ENCODE measurements at places on chromosomes 3 and 15.

GRCh38 chr3:180048103-180048502, 11.4 kb upstream of the PEX5L start:
- DNase-seq = peak; percentile 74
- no peaks in the 10 kb centered on the region for H3K27me3 ChIP-seq
- H3K4me1 ChIP-seq = peaks cover 12% of the 10 kb centered on the region

GRCh38 chr3:8887435-8888300, 75.6 kb downstream of the RAD18 start:
- no peak overlapping the region for H3K27ac ChIP-seq
- H3K4me3 ChIP-seq = no peak overlapping the region
- DNase-seq = no peak
- H3K4me1 ChIP-seq = no peaks in the 10 kb centered on the region
- peaks cover 54% of the 10 kb centered on the region for H3K36me3 ChIP-seq

DNA sequence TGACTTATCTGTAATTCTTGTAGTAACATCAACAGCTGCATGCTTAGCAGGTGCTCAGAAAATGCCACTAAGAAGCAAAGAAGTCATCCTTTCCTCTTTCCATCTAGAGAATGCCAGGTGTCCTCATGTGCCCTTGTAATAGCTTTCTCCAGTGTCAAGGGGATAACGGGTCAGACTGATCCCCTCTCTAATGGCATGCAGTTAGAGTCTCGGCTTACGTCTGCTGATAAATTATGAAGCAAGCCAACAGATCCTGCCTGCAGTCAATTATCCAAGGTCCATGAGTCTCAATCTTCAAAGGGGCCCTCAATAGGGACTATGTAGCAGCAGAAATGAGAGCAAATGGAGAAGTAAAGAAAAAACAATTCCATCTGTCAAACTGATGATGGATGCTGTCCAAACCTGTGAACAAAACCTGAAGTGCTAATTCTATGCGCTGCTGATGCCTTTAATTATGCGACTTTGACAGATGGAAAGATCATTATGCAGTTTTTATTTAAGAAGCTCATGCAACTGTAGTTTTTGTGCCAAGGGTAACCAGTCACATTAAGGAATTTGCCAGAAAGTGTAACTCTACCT, 162.8 kb upstream of the PEX5L start:
- H3K4me1 ChIP-seq = no peaks in the 10 kb centered on the region
- no peak overlapping the region for H3K4me3 ChIP-seq
- no peaks in the 10 kb centered on the region for H3K27me3 ChIP-seq
- H3K36me3 ChIP-seq = no peaks in the 10 kb centered on the region
- no peak for DNase-seq

DNA sequence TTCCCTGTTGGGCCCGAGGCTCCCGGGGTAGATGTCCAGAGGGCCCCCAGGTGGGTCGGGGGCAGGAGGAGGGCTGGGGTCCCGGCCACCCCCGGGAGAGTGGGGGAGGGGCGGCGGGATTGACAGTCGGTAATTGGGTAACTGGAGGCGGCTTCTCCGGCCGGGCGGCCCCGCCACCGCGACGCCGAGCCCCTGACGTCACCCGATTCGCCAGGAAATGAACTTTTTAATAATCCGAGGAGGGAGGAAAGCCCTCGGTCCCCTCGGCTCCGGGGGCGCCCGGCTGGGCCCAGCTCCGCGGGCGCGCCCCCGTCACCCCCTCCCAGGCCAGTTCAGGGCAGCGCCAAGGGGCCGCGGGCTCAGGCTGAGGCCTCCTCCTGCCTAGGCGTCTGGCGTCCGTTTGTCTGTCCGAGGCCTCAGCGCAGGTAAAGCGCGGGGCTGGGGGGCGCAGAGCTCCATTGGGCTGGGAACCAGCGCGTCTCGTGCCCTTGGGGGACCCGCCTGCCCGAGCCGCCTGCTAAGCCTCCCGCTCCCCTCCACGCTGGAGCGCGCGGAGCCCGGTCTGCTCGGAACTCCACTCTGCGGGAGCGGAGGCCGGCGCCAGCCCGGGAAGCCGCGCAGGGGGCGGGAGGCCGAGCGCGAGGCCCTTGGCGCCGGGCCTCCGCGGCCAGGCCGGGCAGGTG, 3.9 kb downstream of the GATA2 start:
- H3K36me3 ChIP-seq = no peaks in the 10 kb centered on the region
- no peak overlapping the region for H3K4me3 ChIP-seq
- no peak overlapping the region for H3K27ac ChIP-seq
- H3K27me3 ChIP-seq = no peaks in the 10 kb centered on the region
- no peaks in the 10 kb centered on the region for H3K4me1 ChIP-seq

- DNase-seq = no peak
- no peak overlapping the region for H3K4me3 ChIP-seq
Observed at GRCh38 chr3:11212784-11213183, 58.5 kb downstream of the HRH1 start.

DNA sequence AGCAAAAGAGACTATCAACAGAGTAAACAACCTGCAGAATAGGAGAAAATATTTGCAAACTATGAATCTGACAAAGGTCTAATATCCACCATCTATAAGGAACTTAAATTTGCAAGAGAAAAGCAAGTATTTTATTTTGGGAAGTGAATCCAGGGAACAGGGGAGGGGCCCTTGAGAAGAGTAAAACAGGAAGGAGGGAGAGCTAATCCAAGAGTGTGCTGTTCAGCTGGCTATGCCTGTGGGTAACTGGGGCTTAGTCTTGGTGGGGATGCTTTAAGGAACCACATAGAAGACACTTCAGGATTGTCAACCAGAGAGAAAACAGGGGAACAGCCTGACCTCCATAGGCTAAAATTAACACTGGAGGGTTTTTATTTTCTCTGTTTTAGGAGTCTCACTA, 3.9 kb upstream of the HHLA2 start:
- no peaks in the 10 kb centered on the region for H3K4me1 ChIP-seq
- no peak overlapping the region for H3K27ac ChIP-seq
- H3K4me3 ChIP-seq = no peak overlapping the region
- no peaks in the 10 kb centered on the region for H3K36me3 ChIP-seq
- DNase-seq = no peak

GRCh38 chr3:34260271-34261000, 462.0 kb downstream of the PDCD6IP start:
- no peak overlapping the region for H3K27ac ChIP-seq
- DNase-seq = peak; percentile 74
- H3K36me3 ChIP-seq = no peaks in the 10 kb centered on the region
- H3K4me1 ChIP-seq = peaks cover 53% of the 10 kb centered on the region
- no peak overlapping the region for H3K4me3 ChIP-seq

DNA sequence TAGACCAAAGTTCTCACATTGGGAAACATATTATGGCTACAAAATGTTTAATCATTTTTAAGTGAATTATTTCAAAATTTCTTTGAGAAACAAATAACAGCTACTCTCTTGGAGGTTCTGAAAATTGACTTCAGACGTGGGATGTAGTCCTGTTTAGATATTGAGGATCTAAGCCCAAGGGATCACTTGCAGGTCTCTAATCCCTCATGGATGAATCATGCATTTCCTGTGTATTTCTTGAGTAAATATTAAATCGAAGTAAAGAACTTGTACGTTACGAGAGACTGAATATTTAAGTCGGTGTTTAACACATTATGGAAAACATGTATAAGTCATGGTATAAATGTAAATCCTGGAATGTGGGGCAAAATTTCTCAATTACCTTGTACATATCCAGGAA, 119.8 kb downstream of the EPHA3 start:
- no peaks in the 10 kb centered on the region for H3K27me3 ChIP-seq
- H3K27ac ChIP-seq = no peak overlapping the region

DNA sequence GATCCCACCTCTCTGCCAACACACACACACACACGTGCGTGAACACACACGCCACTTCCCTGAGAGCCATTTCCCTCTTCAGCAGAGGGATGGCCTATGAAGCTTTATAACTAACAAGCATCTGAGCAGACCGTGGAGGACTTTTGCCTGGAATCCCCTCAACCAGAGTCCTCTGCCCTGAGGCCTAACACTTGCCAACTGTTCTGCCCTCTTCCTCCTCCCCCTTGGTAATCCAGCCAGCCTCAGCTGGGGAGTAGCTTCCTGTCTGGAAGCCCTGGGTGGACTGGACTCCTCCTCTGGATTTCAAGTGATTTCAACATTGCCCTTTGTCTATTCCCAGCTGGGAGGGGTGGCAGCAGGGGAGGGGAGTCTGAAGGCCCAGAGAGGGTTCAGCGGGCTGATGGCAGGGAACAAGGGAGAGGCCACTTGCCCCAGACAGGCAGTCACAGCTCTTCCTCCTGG, 68.4 kb upstream of the HACD2 start:
- no peak for DNase-seq
- no peak overlapping the region for H3K4me3 ChIP-seq
- H3K36me3 ChIP-seq = no peaks in the 10 kb centered on the region
- H3K27ac ChIP-seq = no peak overlapping the region

- no peak overlapping the region for H3K27ac ChIP-seq
- no peak overlapping the region for H3K4me3 ChIP-seq
- no peaks in the 10 kb centered on the region for H3K36me3 ChIP-seq
- H3K27me3 ChIP-seq = 0 out of 2 replicates have a peak, but pooled peaks cover 2% of the 10 kb centered on the region
Observed at GRCh38 chr15:86278586-86278985, 198.9 kb downstream of the AGBL1 start.

GRCh38 chr3:119245778-119246177, 5.1 kb upstream of the B4GALT4 start:
- no peaks in the 10 kb centered on the region for H3K27me3 ChIP-seq
- H3K4me1 ChIP-seq = peaks cover 6% of the 10 kb centered on the region
- H3K36me3 ChIP-seq = no peaks in the 10 kb centered on the region
- no peak overlapping the region for H3K27ac ChIP-seq
- DNase-seq = no peak

GRCh38 chr3:58132850-58133249, 77.9 kb downstream of the DNASE1L3 start:
- H3K27ac ChIP-seq = no peak overlapping the region
- no peaks in the 10 kb centered on the region for H3K36me3 ChIP-seq
- no peak overlapping the region for H3K4me3 ChIP-seq
- H3K4me1 ChIP-seq = no peaks in the 10 kb centered on the region

DNA sequence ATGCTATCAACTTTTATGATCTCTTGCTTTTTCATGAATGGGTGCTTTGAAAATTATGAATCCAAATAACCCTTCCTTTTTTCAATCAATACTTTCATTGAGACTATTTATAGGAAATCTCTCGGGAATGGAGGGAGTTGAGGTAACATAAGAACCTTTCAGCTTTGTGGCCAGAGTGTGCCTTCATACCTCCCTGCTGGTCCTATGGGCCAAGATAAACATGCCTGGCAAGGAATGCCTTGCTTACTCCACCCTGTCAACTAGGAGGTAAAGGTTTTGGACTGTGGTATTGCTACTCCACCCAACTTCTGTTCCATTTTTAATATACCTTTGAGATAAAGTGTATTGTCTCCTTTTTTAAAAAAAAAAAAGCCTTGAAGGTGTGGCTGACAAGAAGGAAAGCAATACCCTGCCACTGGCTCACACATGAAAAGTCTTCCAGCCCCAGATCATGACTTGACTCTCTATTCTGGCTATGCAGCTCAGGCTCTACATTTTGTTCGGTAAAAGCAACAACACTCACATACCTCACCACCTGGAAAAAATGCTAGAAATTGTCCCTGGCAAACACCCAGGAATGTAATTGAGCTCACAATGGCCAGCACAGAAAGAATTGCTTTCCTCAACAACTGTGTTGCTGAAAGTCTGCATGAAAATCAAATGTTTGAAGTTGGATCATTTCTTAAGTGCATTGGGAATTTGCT, 35.8 kb downstream of the COL8A1 start:
- H3K4me3 ChIP-seq = no peak overlapping the region
- no peak overlapping the region for H3K27ac ChIP-seq
- no peak for DNase-seq
- H3K27me3 ChIP-seq = no peaks in the 10 kb centered on the region
- no peaks in the 10 kb centered on the region for H3K4me1 ChIP-seq

GRCh38 chr15:60875681-60876080, 353.4 kb downstream of the RORA start:
- no peak for DNase-seq
- no peak overlapping the region for H3K27ac ChIP-seq

GRCh38 chr3:150878290-150878689, 26.9 kb downstream of the MINDY4B start:
- peaks cover 12% of the 10 kb centered on the region for H3K4me1 ChIP-seq
- H3K27ac ChIP-seq = no peak overlapping the region
- no peak overlapping the region for H3K4me3 ChIP-seq
- H3K36me3 ChIP-seq = no peaks in the 10 kb centered on the region
- no peaks in the 10 kb centered on the region for H3K27me3 ChIP-seq
- no peak for DNase-seq

DNA sequence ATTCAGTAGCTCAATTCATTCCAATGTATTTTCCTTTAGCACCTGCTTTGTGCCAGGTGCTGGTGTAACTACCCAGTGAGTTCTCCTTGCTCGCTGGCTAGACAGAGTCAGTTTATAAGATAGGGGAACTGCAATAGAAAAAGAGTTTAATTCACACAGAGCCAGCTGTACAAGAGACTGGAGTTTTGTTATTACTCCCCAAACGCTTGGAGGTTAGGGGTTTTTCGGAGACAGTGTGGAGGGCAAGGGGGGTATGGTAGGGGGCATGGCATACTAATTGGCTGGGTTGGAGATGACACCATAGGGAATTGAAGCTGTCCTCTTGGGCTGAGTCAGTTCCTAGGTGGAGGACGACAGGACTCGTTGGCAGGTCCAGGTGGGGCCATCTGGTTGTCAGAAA, 5.4 kb upstream of the CFAP91 start:
- no peak overlapping the region for H3K4me3 ChIP-seq
- no peaks in the 10 kb centered on the region for H3K27me3 ChIP-seq
- H3K36me3 ChIP-seq = no peaks in the 10 kb centered on the region
- no peak for DNase-seq

GRCh38 chr3:129532261-129532660, 3.8 kb downstream of the RHO start:
- no peaks in the 10 kb centered on the region for H3K4me1 ChIP-seq
- no peaks in the 10 kb centered on the region for H3K27me3 ChIP-seq
- H3K27ac ChIP-seq = no peak overlapping the region
- no peak overlapping the region for H3K4me3 ChIP-seq
- no peak for DNase-seq
- no peaks in the 10 kb centered on the region for H3K36me3 ChIP-seq

- H3K27me3 ChIP-seq = no peaks in the 10 kb centered on the region
- H3K4me1 ChIP-seq = no peaks in the 10 kb centered on the region
- no peak overlapping the region for H3K4me3 ChIP-seq
Observed at GRCh38 chr15:72599855-72600464, 54.5 kb upstream of the GOLGA6B start.

GRCh38 chr3:78588906-78589621, 1178.7 kb downstream of the ROBO1 start:
- H3K4me3 ChIP-seq = no peak overlapping the region
- DNase-seq = no peak
- no peaks in the 10 kb centered on the region for H3K4me1 ChIP-seq
- H3K36me3 ChIP-seq = no peaks in the 10 kb centered on the region
- no peak overlapping the region for H3K27ac ChIP-seq
- no peaks in the 10 kb centered on the region for H3K27me3 ChIP-seq

DNA sequence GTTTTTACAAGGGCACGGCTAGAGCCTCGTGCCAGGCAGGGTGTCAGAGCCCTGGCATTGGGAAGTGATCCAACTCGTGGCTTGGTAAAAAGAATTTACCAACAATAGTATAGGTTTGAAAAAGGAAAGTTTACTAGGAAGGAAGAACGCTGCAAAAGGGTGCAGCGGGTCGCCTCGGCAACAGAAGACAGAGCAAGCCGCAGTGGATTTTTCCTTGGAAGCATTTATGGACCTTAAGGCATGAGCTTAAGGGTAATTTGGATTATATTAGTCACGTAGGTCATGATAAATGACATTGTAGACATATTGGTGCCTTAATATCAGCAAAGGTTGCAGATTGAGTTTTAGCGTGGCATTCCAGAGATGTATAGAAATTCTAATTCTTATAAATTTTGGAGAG, 163.4 kb upstream of the PPP2R3A start:
- no peaks in the 10 kb centered on the region for H3K36me3 ChIP-seq
- no peaks in the 10 kb centered on the region for H3K4me1 ChIP-seq
- no peak for DNase-seq
- no peaks in the 10 kb centered on the region for H3K27me3 ChIP-seq
- no peak overlapping the region for H3K27ac ChIP-seq

- no peak overlapping the region for H3K4me3 ChIP-seq
- no peaks in the 10 kb centered on the region for H3K27me3 ChIP-seq
- H3K27ac ChIP-seq = no peak overlapping the region
- H3K4me1 ChIP-seq = no peaks in the 10 kb centered on the region
Observed at GRCh38 chr15:77720655-77721054, 87.9 kb upstream of the LINGO1 start.

All from Karpas-422 (cell line).